ENCODE measurements at places on chromosomes 13 and 19.

DNA sequence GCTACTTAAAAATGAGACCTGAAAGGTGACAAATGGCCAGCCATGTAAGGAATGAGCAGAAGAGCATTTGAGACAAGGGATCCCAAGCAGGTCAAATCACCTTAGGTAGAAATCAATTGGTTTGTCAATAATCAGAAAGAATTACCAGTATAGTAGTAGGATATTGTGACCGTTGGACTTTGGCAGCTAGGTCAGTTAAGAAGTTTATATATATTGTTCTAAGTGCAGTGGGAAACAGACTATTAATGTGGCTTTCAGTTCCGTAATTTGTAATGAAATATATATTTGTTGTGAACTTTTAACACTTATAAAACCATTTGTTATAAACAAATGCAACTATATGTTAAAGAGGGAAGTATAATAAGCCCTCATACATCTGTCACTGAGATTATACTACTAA, 807.9 kb upstream of the SPRY2 start:
- DNase-seq: no peak

DNA sequence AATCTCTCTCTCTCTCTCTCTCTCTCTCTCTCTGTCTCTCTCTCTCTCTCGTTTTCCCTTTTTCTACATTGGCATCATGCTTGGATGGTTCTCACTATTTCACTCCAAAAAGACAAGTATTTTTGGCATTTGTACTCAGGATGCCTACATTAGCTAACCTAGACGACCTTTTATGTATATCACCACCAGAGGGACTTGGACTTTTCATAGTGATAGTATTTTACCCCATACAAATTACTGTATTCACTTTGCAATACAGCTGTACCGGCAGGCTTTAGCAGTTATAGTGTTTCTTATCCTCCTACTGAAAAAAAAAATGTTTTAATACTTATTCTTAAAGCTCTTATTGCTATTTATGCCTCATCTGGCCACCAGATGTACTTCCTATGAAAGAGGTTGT, 687.2 kb upstream of the KLHL1 start:
- DNase-seq: no peak

GRCh38 chr13:24353736-24354135, 44.4 kb downstream of the C1QTNF9 start:
- no peak for DNase-seq

GRCh38 chr19:10346509-10346908, 7.1 kb upstream of the ICAM3 start:
- peak; percentile 66 for DNase-seq

DNA sequence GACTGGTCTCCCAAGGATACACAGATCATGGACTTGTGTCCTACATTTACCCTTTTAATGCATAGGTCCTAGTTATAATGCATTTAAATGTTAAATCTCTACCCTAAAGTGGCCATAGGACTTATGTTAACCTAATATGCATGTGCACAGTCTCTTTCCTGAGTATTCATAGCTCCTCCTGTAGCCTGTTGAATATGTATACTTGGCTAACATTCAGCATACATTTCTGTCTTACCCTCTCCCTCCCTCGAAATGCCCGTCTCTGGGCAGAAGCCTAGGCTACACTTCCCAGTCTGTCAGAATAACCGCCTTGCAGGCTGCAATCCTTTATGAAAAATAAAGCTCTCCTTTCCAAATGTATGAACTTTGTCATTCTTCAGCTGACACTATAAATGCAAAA, 13.9 kb downstream of the ZFP82 start:
- no peak for DNase-seq

- no peak for DNase-seq
These were observed 37.2 kb upstream of the MATK start for GRCh38 chr19:3823350-3823713.

GRCh38 chr19:19531951-19532805, 3.5 kb downstream of the YJEFN3 start:
- peak; percentile 80 for DNase-seq

- no peak for DNase-seq
These were observed 26.1 kb upstream of the N4BP2L1 start for GRCh38 chr13:32453981-32454380.

DNA sequence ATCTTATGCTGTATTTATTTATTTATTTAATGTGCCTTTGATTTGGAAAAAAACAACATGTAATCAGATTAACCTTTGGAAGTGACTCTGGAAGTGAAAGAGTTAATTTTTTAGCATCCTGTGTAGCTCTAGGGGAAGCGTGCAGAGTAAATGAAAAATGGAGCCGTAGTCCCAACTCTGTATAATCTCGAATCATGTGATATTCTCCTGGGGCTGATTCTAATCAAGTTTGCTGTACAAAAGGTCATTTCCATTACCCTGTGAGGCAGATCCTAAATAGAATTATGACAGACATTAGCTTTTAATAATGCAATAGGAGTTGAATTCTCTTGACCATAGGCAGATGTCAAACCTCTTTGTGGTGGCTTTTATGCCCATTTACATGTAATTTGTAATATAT, 238.6 kb upstream of the CSNK1A1L start:
- DNase-seq: no peak

- no peak for DNase-seq
These were observed 1286.9 kb upstream of the PCDH20 start for GRCh38 chr13:62702502-62702901.

DNA sequence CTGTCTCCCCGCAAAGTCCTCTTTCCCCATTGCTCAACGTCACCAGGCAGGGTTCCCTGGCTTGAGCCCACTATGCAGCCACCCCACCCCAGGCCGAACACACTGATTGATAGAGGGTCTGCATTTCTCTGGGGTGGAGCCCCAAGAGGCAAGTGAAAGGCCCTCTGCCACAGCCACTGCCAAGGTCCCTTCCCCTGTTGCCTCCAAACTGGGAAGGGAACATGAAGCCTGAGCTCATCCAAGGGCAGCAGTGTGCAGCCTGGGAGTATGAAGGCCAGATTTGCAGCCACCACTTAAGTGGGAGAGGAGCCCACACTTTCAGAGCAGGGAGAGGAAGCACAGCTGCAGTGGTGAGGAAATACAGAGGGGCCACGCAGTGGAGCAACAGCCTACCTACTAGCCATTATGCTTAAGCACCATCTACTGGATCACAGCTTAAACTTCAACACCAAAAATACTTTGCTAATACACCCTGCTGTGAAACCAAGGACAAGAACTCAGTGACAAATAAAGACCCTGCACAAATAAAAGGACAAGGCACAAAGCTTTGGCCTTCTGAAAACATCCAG, 48.6 kb downstream of the UBL3 start:
- no peak for DNase-seq

DNA sequence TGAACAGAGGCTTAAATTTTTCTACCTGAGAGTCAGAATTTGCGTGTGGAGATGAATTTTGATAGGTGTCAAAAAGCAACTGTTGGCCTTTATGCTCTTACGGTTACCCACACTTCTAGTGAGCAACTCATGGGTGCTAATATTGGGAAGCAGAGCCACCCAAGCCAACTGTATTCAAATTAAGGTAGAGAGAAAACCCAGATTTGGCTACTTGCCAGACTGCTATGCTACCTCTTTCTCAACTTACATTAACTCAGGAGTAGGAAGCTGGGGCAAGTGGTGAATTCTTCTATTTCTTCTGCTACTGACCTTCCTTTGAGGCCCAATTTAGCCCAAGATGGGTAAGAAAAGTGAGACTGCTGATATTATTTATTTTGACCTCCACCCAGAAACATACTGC, 83.9 kb downstream of the OLFM4 start:
- DNase-seq: peak; percentile 29

DNA sequence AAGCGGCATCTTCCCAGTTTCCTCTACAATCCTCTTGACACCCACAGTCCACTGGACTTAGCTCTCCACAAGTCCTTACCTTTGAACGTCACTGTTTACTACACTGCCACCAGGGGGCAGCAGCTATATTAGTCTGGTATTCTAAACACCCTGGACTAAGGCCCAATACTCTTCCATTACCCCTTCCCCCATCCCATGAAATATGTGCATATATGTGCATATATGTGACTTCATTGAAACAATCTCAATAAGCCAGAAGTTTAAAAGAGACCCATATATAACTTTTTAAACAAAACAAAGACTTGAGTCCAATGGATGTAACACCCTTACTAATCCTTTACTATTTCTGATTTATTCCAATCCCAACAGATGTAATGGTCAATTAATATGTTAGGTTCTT, 15.5 kb downstream of the GGACT start:
- DNase-seq: peak; percentile 83

- DNase-seq: no peak
These were observed 14.4 kb downstream of the TTYH1 start for GRCh38 chr19:54429545-54430227.

DNA sequence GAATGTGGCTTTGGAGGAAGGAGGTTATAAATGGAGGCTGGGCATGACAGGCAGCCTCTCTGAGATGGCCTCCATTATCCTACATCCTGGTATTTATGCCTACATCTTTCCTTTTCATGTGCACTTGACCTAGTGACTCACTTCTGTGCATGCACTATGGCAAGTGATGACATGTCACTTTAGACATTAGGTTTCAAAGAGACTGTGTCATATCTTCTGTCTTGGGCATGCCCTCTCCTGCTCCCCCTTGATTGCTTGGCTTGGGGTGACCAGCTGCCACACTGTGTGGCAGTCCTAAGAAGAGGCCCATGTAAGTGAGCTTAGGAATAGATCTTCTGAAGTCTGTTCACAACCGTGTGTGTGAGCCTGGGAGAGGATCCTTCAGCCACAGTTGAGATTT, 472.8 kb downstream of the FGF9 start:
- DNase-seq: no peak

DNA sequence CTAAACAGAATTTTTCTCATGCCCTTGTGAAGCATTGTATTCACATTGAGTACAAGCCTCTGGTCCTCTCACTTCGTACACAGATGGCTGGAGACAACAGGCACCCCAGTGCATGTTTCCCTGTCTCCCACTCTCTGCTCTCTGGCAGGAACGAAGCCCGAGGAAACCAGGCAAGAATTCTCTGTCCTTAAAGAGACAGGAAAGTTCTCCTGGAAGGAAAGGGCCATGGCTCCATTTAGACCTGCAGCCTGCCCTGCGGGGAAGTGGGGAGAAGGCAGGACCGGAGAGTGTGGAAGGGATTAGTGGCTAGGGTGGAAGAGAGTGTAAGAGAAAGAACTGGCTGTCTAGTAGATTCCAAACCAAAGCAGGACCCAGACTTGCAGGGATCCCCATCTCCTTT, 15.5 kb upstream of the AMER2 start:
- DNase-seq: no peak

DNA sequence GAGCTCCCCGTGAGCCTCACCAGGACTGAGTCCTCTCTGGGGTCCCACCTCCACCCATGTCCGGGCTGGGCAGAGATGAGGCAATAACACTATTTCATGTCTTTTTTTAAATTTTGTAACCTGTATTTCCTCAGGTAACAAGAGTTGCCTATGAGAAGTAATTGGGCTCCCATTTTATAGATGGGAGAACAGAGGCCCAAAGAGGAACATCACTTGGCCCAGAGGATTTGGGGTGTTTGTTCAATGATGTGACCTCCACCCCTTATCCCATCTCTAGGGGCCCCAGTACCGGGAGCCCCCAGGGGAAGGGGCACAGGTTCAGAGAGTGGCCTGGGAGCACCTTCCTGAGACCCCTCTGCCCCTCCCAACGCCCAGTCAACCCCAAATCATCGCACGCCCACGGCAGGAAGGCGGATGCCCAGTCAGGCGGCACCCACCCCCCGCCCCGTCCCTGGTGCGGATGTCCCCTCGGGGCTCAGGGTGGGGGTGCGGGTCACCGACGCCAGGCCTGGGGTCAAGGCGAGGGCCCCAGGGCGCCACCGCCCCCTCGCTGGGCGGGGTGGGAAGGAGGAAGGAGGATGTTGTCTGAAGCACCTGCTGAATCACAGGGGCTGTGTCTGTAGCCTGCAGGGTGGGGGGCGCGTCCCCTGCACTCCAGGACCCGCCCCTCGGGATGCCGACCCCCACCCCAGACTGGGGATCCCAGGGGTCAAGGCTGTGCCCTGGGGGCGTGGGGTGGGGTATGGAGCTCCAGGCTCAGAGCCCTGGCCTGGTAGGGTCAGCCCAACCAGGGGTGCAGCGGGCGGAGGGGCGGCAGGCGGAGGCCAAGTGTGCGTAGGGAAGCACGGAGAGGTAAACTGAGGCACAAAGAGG, 9.0 kb upstream of the CIRBP start:
- peak; percentile 68 for DNase-seq

DNA sequence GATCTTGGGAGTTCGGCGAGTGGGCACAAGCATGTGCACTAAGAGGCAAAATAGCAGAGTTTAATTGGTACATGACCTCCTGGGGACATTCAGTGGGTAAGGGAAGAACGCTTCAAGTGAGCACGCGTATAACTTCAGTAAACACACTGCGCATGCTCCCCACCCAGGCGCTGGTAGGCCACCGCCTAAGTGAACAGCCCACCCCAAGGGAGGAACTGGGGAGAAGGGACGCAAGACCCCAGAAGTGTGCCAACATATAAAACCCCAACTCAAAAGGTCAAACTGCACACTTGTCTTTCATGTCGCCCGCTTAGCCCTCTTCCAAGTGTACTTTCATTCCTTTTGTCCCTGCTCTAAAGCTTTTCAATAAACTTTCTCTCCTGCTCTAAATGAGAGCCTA, 10.5 kb upstream of the NTN5 start:
- no peak for DNase-seq

- peak; percentile 97 for DNase-seq
These were observed 9.9 kb downstream of the LMTK3 start for GRCh38 chr19:48501494-48502349.

DNA sequence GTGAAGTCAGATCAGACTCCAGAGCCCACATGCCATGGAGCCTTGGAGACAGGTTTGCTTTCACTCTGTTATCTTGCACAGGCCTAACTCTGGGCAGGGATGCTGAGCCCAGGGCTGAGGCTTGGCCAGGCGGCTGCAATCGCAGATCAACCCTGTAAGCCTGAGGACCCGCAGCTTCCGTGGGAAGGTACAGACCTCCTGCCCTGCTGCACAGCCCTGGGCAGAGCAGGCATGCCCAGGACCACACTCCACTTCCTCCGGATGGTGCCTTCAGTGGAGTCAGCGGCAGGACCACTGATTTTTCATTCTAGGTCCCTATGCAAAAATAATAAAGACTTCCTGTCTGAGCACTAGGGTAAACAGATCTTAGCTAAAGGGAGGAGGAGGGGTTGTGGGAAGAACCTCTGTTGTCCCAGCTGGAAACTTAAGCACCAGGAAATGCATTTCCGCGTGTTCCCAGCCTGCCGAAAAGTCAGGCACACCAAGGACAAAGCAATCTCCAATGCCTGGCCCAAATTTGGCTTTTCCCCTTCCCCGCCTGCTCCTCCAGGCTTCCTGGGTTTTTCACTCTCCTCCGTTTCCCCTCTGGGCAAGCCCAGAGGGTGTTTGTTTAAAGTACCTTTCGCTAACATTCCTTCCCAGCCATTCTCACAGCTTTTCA, 87.3 kb downstream of the KCTD15 start:
- no peak for DNase-seq

DNA sequence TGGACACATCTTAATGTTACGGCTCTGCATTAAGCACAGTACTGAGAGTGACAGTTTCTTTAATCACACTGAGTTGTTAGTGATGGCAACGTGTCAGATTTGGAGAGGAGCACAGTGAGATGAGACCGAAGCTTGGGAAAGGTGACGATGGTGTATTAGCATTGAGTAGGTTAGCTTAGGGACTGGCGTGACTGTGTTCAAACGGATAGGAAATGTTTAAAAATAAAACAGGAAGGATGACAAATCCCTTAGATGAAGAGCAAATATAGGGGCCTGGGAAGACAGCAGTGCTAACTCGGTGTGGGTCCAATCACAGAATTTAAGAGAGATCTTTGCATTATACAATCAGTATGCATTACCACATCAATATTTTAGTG, 384.3 kb downstream of the HS6ST3 start:
- DNase-seq: no peak

GRCh38 chr13:44293908-44294735, 79.5 kb upstream of the SERP2 start:
- peak; percentile 36 for DNase-seq
